ENCODE measurements at places on chromosomes 1 and 21.
A peak's percentile ranks its signal among the peaks of the same experiment; 100 is the strongest.

- no peak for DNase-seq
These were observed 157.9 kb downstream of the CASZ1 start for GRCh38 chr1:10638559-10639005.

GRCh38 chr1:52534928-52535764 lies 17.7 kb downstream of the TUT4 start:
- no peak for DNase-seq

- DNase-seq = no peak
These were observed 36.2 kb downstream of the CASQ2 start for GRCh38 chr1:115732316-115732715.

- no peak for DNase-seq
These were observed 738.4 kb downstream of the USP25 start for GRCh38 chr21:16468184-16468583.

- no peak for DNase-seq
These were observed 141.5 kb upstream of the ERG start for GRCh38 chr21:38639571-38640354.

- DNase-seq = peak; percentile 40
These were observed 28.5 kb upstream of the SELENON start for GRCh38 chr1:25771221-25772114.

GRCh38 chr1:58779801-58780382 lies 4.0 kb downstream of the JUN start:
- no peak for DNase-seq

GRCh38 chr1:227764019-227764391 lies 28.8 kb downstream of the SNAP47 start:
- no peak for DNase-seq

- DNase-seq = no peak
These were observed 300.4 kb downstream of the PTPRC start for GRCh38 chr1:198939286-198939685.

- no peak for DNase-seq
These were observed 46.5 kb downstream of the TMEM200B start for GRCh38 chr1:29077155-29077554.

DNA sequence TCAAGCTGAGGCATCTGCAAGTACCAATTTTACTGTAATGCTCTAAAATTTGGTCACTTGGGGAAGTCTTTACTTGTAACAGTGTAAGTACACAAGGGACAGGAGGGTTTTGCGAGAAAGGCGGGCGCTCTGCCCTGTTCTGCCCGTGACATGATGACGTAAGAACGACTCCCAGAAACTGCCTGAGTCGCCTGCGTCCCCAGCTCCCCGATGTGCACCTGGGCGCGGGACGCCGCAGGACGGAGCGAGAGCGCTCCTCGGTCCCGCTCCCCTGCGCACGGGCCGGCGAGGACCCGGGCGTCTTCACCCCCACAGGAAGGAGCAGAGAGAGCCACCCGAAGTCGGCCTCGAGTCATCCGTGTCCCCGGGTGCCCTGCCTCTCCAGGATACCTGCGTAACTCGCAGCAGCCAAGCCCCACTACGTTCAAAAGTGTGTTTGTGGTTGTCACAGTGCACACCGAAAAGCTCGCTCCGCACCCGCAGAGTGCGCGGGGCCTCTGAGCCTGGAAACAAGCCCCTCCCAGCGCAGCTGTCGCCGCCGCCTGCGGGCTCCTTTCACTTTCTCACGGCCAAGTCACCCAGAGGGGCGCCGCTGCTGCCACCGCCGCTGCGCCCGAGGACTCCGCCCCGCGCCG lies 3.3 kb upstream of the ZBTB18 start:
- DNase-seq = no peak

- DNase-seq = no peak
These were observed 20.9 kb upstream of the RHBDL2 start for GRCh38 chr1:38962560-38962959.

- DNase-seq = no peak
These were observed 108.0 kb downstream of the NRIP1 start for GRCh38 chr21:14956807-14957206.

DNA sequence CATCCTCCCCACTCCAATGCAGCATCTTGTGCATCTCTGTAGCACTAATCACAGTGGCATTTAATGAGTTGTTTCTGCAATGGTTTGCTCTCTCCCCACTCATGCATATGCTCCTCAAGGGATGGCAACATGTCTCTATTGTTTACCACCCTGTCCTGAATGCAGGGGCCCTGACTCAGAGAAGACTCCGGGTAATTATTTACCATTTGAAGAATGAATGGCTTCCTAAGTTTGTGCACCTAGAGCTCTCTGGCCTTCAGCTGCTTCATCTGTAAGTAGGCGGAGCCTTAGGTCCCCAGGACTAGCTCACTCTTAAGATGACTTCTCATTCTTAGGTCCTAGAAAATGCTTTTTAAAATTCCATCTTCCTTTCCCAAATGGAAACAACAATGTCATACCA lies 63.7 kb upstream of the IGSF21 start:
- DNase-seq = no peak

DNA sequence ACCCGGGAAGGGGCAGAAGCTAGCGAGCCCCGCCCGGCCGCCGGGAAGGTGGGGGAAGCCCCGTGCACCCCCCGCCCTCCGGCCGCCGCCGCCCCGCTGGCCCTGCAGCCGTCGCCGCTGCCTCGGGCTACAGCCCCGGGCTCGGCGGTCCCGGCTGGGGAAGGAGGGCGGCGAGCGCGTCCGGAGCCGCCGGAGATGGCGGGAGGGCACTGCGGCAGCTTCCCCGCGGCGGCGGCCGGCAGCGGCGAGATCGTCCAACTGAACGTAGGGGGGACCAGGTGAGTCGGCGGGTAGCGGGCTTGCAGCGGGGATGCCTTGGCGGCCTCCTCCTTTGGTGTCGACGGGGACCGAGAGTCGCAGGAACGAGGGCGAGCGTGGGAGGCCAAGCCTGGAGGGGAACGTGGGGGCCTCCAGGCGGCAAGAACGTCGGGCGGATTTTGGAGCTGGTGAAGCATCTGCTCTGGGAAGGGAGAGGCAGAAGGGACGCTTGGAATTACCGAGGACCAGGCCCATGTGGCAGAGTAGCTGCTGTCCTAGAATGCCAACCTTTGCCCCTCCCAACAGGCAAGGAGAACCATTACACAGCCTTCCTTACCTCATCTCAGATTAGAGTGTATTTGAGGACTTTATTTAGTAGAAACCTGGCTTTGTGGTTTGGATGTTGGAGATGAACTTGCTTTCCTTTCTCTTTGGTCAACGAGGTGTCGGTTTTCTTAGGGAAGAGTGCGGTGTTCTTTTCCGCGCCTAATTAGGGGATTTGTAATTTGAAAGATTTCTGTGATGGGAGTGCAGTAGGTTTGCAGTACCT lies 591 bp downstream of the KCTD3 start:
- peak; percentile 46 for DNase-seq

DNA sequence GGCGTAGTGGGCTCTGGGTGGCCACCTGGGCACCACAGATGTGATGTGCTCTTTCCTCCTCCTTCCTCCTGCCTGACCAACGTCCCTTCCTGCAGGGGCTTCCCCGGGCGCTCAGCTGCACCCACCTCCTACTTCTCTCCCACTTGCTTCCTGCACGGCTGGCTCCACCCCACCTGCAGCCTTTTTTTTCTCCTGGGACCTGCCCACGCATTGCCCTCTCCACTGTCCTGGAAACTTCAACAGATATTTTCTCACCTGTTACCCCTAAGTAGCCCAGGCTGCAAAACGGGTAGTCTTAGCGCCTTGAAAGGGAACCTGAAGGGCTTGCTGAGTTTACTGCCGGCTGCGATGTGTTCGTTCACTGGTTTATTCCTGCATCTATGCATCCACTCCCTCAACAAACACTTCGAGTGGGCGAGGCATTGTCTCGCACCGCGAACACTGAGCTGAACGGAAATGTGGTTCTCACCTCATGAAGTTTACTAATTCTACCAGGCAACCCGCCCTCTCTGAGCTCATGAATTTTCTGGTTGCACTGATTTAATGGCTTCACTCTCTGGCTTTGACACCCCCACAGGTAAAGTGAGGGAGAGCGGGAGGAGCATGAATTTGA lies 23.6 kb downstream of the ZBTB18 start:
- peak; percentile 30 for DNase-seq

GRCh38 chr1:5274527-5274926 lies 620.1 kb downstream of the AJAP1 start:
- DNase-seq = no peak

DNA sequence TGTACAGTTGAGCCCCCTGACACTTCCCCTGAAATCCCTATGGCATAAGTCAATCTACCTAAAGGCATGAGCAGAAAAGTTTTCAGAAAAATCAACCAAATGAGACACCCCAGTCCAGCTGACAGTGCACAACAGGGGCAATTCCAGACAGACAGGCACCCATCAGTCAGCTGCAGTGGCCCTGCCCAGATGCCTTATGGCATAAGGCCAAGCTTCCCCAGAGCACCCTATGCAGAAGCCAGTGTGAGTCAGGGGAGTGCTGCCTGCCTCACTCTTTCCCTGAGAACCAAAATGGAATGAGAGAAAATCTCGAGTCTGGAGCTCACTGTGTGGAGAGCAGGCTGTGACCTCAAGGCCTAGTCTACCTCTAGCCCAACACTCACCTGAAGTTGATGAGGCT lies 38.1 kb downstream of the MRAP start:
- no peak for DNase-seq

GRCh38 chr1:228904222-228904621 lies 168.9 kb downstream of the RHOU start:
- DNase-seq = no peak

DNA sequence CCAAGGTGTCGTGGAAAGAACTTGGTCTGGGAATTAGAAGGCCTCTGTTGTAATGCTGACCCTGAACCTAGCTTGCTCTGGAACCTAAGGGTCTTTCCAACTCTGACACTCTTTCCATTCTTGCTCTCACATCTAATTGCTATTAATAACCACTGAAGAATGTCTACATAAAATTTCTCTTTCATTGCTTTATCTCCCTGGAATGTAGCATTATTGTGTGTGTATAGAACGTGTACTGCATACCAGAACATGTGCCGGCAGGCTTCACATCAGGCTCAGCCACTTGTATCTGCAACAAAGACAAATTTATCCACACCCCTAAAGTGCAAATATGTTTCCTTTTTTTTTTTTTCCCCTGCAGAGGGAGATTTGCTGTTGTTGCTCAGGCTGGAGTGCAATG lies 13.9 kb upstream of the LAX1 start:
- no peak for DNase-seq

DNA sequence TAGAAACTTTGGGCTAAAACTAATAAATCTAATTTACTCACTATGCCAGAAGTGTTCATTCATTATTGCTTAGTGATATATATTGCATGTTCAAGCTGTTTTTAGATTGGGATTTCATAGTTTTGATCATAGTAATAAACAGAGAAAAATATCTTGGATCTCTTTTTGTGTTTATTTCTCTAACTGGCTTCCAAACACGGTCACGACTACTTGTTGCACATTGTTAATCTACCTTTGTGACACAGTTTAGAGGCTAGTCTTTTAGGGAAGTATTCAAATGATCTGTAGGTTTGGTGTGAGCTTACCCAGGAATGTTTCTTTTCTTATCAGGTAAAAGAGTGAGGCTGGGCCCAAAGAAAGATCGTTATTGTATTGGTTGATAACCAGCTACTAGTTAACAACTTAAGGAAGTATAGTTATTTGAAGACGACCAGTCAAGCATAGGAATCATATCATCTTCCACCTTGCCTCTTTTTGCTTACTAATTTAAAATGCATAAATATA lies 50.8 kb upstream of the FASLG start:
- no peak for DNase-seq

DNA sequence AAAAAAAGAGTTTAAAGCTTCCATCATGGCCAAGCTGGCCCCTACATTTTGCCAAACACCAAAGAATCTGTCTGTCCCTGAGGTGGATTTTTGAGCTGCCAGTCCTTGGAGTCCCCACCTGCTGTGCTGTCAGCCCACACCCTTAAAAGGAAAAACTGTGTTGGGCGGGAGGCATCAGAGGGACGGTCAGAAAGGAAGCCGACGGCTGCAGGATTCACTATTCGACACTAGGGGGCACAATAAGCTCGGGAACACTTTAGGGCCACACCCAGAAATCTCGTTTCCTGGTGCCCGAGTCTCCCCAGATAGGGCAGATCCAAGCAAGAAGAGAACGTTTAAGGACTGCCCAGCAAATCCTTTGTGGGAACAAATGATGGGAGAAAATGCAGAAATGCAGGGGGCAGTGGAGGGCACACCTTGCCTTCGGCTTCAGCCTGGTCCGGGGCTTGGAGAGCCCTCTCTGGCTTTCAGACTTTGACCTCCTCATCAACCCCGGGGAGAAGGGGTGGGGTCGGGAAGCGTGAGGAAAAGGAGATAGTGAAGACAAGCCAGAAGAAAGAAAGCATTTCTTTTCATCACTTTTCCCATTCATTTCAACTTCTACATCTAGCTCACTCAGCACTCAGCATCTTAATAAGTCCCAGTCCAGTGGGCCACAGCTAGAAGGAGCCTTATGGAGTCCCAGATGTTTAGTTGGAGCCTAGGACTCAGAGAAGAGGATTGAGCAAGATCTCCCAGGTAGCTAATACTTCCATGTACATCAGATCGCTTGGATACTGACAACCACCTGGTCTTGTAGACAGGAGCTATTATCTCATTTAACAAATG lies 5.0 kb upstream of the CTTNBP2NL start:
- peak; percentile 67 for DNase-seq

DNA sequence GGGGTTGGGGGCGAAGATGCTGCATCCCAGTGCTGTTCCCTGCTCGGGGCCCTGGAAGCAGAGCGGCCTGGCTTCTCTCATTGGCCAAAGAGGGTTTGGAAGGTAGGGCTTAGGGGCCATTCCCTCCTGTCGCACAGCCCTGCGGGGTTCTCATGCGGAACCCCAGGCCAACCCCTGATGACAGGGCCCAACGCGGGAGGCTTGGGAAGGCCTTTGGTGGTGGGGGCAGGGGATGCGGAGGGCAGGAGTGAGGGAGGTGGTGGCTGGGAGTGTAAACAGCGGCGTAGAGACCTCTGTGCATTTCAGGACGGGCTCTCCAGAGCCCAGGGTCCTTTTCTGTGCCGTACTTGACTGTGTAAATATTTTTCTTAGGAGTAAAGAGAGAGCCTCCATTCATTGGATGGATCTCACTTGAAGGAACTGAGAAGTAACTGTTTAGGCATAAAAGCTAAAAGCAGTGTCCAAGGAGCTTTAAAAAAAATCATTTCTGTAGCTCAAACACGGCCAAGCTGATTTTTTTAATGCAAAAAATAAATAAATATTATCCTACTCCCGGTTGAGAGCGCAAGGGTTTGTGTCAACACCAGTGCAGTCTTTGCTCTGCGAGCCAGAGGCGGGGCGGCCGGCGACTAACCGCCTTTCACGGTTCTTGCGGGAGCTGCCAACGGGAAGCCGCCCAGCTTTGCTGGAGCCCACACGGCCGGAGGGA lies 169.1 kb downstream of the PRDM16 start:
- DNase-seq = no peak

- DNase-seq = no peak
These were observed 168.1 kb downstream of the SEC16B start for GRCh38 chr1:177801790-177802189.

GRCh38 chr1:42145389-42145716 lies 7.9 kb upstream of the GUCA2B start:
- DNase-seq = no peak

DNA sequence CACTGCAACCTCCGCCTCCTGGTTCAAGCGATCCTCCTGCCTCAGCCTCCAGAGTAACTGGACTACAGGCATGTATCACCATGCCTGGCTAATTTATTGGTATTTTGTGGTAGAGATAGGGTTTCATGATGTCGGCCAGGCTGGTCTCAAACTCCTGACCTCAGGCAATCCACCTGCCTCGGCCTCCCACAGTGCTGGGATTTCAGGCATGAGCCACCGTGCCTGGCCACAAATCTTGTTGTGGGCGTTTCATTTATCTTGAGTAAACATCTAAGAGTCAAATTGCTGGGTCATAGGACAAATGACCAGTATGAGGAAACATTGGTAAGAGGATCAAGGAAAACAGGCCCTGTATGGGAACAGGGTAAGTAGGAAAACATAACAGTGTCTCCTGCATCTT lies 17.9 kb downstream of the TMEM200B start:
- DNase-seq = no peak

GRCh38 chr1:200784576-200784975 lies 45.9 kb downstream of the CAMSAP2 start:
- DNase-seq = no peak
